Motor neuron (in vitro differentiated cells): ENCODE measurements at places on chromosomes 6 and 20. TPM values are rescaled to one million over a fixed set of nuclear protein-coding genes. Genes with fewer than 3 reads are reported as not detected.

Gene C6orf141
- 0.38 TPM in 1 of 2 replicates, not detected in the other for total RNA-seq

DNA sequence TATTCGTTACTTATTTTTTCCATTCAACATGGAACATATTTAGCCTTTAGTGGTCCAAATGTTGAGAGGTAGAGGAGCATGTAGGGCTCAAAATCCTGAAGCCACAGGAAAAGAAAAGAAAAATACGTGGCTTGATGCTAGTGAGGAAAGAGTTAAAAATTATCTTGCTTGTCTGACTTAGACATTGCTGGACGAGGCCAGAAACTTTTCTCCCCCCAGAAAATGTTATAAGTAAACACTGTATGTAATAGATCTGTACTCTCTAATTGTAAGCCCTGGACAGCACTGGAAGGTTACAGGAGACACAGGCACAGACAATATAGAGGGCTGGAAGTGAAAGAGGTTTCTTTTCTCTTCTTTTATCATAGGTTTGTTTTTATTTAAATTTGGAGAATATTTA is 165.6 kb downstream of the ZFP64 start:
- no peak for ATAC-seq

Gene SAMD10
- total RNA-seq = 4.6 and 5.2 TPM in 2 replicates

GRCh38 chr6:30841644-30842504 is 42.4 kb upstream of the DDR1 start:
- no peak for ATAC-seq

GRCh38 chr20:44211177-44212039 is 837 bp upstream of the OSER1 start:
- ATAC-seq = no peak
